Activated T-helper 1 cell treated with anti-CD3 and anti-CD28 coated beads, Interleukin-12 subunit alpha, Interleukin-12 subunit beta, Interleukin-2, Interleukin-4 antibody, amounts not matched to agents 30 ng/mL and 10 ng/mL and 1 ng/mL, durations not matched to agents 14 hours and 24 hours and 36 hours (primary cell): ENCODE measurements at places on chromosomes 12 and 14.

- DNase-seq, result no peak
Measured at GRCh38 chr14:106218174-106218573, 691.8 kb downstream of the TMEM121 start.

DNA sequence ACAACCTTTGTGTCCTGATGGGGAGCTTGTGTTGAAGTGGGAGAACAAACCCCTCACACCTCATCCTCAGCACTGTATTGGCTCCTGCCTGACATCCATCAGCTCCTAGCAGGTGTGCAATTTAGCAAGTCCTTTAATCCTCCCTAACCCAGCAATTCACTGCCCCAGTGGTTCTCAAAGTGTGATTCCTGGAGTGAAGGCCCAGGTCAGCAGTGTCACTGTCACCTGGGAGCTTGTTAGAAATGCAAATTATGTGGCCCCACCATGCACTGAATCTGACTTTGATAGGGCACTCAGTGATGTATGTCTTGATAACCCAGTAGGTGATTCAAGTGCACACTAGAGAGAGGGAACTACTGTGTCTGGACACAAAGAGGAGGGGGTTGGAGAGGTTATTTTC lies 133.6 kb downstream of the FGD4 start:
- no peak for DNase-seq

GRCh38 chr14:63800083-63800482 lies 52.7 kb upstream of the SYNE2 start:
- DNase-seq, result no peak

DNA sequence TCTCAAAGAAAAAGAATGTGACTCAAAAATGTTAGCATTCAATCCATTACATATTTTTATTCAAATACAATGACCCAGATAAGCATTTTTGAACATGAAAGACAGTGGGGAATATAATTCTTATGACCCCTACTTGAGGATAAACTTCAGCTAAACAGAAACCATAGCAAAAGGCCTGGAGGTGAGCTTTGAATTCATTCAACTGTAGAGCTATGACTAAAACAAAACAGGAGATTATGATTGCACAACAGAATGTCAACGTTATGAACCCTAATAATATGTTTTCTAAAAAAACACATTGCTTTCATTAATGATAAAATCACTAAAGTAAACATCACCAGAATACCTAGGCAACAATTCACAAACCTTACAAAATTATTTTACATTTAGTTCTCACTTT lies 27.8 kb downstream of the EFCAB11 start:
- no peak for DNase-seq
